ENCODE measurements at places on chromosomes 13 and 19.

DNA sequence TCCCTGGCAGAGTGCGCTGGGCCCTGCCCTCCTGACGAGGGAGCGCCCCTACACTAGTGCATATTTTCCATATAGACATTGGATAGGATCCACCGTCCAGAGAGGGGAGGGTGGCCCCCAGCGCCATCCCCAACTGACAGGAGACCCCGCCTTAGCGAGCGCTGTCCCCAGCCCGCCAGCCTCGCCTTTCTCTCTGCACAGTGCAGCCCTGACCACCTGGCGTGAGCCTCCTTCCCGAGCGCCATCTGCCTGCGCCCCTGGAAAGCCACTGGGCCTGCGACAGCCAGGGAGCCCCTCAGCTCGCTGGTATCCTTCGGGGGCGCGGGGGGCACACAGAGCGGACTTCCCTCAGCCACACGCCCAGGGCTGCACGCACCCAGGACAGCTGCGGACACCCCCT is 42.1 kb upstream of the ATP12A start:
- DNase-seq = no peak

GRCh38 chr13:40026174-40026585 is 370.7 kb downstream of the COG6 start:
- DNase-seq = no peak

- DNase-seq = no peak
Observed at GRCh38 chr19:13681509-13681908, 82.8 kb upstream of the MRI1 start.

DNA sequence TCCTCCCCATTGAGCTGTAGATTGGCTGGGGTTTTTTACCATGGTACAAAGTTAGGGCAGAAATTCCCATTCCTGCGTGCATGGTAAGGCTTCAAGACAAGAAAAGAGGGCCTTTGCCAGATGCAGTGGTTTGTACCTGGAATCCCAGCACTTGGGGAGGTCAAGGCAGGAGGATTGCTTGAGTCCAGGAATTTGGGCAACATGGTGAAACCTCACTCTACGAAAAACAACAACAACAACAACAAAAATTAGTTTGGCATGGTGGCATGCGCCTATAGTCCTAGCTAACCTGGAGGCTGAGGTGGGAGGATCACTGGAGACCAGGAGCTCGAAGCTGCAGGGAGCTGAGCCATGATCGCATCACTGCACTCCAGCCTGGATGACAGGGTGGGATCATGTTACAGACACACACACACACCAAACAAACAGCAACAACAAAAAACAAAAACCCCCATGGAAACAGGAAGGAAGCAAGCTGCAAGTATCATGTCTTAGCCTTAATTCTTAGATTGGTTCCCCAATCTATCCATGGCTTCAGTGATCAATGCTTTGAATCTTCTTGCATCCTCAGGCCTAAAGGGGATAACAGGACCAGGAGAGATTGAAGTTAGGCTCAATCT is 5.5 kb upstream of the WTIP start:
- DNase-seq = no peak

DNA sequence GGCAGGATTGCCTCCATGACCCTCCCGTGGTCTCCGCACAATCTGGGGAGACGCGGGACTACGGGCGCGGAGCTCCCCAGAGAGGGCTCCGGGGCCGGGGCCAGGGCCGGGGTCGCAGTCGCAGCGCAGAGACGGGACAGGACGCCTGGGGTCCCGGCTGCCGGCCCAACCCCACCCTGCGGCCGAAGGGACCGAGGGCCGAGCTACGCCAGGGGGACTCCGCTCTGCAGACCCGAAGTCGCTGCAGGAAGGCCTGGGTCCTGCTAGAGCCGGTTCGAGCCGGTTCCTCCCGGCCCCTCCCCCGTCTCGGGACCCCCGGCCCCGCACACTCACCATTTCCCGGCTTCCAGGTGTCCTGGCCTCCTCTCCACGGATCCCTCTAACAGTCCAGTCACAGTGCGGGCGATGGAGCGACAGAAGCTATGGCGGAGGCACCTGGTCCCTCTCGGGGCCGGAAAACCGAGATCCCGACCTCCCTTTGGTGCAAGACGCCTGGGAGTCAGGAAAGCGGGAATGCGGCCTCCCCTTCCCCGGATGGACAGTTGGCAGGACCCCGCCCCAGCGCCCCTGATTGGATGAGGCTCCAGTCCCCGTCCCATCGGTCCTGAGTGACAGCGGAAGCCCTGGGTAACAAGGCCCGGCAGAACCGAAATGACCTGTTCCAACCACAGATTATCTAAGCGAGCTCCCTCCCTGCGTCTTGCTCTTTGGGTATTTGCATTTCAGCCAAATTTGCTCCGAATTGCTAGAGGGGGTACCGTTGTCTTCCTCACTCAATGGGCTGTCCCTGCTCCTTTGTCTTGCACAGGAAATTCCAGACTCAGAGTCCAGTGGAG is at the start of gene ZNF625:
ZNF625 (minus strand) TSS at position 512 of the 836 bp plus-strand sequence; CDS start at position 336, 176 bp downstream.
- no peak for DNase-seq

GRCh38 chr19:5789351-5789761 is 1.6 kb downstream of the DUS3L start:
- DNase-seq = no peak

GRCh38 chr13:50124536-50125303 is 109.5 kb downstream of the KCNRG start:
- peak; percentile 89 for DNase-seq

DNA sequence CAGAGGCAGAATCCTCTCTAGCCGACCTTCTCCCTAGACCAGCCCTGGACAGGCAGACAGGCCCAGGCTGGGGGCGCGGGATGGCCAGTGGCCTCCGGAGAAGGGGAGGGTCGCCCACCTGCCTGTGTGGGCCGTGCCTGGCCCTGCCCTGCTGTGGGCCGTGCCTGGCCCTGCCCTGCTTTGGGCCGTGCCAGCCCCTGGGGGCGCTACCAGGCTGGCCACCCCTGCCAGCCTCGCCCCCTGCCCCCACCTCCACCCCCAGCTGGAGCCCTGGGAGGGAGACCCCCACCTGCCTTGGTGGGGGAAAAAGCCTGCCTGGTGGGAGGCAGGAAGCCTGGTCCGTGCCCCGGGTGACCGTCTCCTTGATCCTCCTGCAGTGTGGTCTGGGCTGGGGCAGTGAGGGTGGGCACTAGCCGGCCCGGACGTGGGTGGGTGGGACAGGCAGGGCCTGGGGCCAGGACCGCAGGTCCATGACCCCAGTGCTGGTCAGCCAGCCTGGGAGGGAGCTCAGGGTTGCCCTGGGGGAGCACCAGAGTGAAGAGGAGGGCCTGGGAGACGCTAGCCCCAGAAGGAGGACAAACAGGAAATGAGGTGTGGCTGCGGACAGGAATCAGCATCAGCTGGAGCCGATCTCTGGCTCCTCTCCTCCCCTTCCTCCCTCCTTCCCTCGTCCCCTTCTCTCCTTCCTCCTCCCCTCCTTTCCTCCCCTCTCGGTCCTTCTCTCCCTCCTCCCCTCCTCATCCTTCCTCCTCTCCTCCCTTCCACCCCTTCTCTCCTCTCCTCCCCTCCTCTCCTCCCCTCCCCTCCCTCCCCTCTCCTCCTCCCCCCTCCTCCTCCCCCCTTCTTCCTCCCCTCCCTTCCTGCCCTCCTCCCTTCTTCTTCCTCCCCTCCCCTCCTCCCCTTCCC is 5.1 kb upstream of the MKNK2 start:
- no peak for DNase-seq

- no peak for DNase-seq
Observed at GRCh38 chr13:111952814-111953213, 114.1 kb upstream of the SOX1 start.

- DNase-seq = no peak
Observed at GRCh38 chr19:17491287-17491686, 20.2 kb upstream of the PGLS start.
